ENCODE measurements at places on chromosomes 4 and X. TPM values are rescaled to one million over a fixed set of nuclear protein-coding genes. Genes with fewer than 3 reads are reported as not detected.
A peak's percentile ranks its signal among the peaks of the same experiment; 100 is the strongest.

The ATP2B3 gene
- not detected for total RNA-seq

The PPEF1 gene
- under 0.01 TPM for total RNA-seq

The ARSJ gene
- 18.6 TPM for total RNA-seq

The DACH2 gene
- not detected for total RNA-seq

The KLHL13 gene
- total RNA-seq = 13.8 TPM

The CENPVL1 gene
- not detected for total RNA-seq

The NDNF gene
- total RNA-seq = 9.8 TPM

The GAK gene
- 48.9 TPM for total RNA-seq

The PRR27 gene
- total RNA-seq = not detected

The ETDA gene
- total RNA-seq = not detected

The RTL3 gene
- total RNA-seq = under 0.01 TPM

DNA sequence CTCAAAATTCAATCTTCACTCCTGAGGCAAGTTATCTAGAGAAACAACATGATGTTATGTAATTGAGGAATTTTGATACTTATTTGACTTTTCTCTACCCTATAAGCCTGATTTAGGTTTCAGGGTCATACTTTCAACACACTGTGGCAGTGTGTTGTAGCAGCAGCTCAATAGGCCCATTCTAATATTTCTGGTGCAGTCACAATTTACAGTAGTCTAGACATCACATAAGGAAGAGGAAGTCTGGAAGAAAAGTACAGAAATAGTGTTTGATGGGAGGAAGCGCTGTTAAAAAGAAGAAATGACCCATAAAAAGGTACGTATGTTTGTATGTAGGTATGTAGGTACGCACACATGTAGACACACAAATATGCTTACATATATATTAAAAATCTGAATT, 194.3 kb downstream of the ARHGAP24 start:
- no peak for DNase-seq

- no peak for DNase-seq
These were observed 2094.5 kb upstream of the AGA start for GRCh38 chr4:179536694-179537093.

DNA sequence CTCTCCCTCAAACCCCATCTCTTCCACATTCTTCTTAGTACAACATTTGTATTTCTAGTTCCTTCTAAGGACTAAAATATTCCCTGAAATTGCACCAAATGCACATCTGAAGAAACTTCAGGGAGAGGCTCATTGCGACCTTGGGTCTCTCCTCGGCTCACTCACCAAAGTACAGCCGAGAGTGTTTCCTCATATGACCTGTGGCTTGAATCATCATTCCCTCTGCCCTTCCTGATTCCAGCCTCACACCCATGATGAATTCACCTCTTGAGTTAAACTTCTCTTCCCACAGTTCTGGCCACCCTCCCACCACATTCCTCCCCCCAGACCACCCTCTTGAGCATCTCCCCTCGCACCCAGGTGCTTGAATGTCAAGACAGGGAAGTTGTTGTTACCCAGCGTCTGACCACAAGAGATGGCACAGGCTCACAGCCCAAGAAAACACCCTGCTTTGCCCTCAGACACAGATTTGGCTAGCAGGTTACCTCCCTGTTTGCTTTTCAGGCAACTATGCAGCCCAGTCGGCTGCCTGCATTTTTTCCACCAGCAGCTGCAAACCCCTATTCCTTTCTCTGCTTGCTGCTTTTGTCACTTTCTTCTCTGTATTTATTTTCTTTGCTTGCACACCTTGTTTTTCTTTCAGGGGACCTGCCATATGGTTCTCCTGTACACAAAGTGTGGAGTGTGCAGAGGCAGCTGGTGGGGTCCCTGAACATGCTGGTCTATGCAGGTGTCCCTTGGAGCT, 214.8 kb downstream of the SPATA18 start:
- no peak for DNase-seq

DNA sequence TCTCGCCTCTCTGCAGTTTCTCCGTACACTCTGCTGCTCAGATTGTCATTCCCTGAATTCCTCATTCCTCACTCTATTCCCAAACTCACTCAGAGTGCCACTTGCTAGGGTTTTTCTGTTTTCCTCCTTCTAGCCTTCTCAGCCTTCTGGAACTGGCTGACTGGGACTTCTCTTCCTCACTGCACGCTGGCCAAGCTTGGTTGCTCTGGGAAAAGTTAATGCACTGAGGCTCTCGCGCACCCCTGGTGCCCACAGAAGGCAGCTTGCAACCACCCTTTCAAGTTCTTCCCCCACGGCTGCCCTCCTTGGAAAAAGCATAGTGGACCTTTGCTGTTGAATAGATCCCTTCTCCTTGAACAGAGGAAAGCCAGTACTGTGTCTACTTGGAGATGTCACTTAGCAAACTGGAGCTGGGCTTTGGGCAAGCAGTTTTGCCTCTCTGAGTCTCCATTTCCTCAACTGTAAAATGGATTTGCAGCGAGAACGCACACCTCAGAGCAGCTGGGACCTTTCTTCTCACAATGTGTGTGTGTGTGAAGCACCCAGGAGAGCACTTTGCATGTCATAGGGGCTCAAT, 6.0 kb upstream of the CCKAR start:
- DNase-seq = peak; percentile 50

GRCh38 chr4:82038936-82039335, 334.9 kb downstream of the HNRNPD start:
- no peak for DNase-seq

- no peak for DNase-seq
These were observed at the start of gene PROM1 for GRCh38 chr4:16083241-16084191. PROM1 (minus strand) TSS chr4:16084023; CDS start chr4:16075906, 8,117 bp downstream.

- peak; percentile 37 for DNase-seq
These were observed 104.6 kb upstream of the AFAP1 start for GRCh38 chr4:8044244-8044643.

DNA sequence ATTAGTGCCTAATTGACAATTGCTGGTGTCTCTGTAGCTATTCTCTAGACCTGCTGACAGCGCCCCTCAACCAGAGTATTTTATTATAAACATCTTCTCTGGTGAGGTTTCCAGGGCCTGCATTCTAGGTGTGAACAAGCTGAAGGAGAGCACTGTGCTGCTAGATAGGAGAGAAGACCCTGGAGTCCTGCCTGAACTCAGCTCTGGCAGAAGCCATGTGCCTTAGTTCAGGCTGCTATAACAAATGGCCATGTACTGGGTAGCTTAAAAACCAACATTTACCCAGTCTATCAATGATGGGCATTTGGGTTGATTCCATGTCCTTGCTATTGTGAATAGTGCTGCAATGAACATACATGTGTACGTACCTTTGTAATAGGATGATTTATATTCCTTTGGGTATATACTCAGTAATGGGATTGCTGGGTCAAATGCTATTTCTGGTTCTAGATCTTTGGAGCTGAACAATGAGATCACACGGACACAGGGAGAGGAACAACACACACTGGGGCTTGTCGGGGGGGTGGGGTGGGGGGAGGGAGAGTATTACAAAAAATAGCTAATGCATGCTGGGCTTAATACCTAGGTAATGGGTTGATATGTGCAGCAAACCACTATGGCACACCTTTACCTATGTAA, 185.5 kb upstream of the CPEB2 start:
- no peak for DNase-seq

DNA sequence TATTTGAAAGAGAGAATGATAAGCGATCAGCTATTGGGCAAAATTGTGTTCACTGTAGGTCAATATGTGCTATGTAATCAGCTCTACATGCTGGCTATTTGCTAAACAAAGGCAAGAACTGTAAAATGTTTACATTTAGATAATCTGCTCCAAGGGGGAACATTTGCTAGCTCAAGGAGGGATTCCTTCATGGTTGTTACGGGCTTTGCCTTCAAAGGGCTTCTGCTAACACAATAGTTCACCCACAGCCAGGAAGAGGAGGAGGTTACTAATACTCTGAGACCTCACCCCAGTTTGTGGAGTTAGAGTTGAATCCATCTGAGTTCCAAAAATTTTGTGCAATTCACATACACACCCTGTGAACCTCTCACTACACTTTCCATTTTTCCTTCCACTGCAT, 107.6 kb upstream of the BMP3 start:
- DNase-seq = no peak

- DNase-seq = no peak
These were observed 59.0 kb downstream of the RNF150 start for GRCh38 chr4:141074098-141074878.

DNA sequence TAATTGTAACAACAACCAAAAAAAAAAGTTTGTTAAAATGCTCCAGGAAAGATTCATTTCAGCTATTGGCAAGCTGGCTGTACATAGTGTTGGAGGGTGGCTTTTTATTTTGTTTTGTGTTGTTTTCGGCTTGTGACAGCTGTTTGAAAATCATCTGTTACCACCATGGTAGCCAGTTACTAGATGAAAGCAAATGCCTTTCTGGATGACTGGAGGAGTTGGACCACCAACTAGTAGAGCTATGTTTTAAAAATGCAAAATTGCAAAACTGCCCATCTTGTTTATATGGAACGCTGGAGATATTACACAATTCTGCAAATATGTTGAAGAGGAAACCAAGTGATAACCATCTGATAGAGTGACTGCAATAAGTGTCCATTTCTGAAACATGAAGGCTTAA, 53.2 kb upstream of the TNIP3 start:
- no peak for DNase-seq

GRCh38 chr4:167210166-167210565, 24.1 kb downstream of the SPOCK3 start:
- no peak for DNase-seq

GRCh38 chrX:120452131-120452530, 17.0 kb downstream of the LAMP2 start:
- DNase-seq = peak; percentile 73

GRCh38 chr4:163072222-163072621, 94.5 kb downstream of the NAF1 start:
- DNase-seq = no peak

DNA sequence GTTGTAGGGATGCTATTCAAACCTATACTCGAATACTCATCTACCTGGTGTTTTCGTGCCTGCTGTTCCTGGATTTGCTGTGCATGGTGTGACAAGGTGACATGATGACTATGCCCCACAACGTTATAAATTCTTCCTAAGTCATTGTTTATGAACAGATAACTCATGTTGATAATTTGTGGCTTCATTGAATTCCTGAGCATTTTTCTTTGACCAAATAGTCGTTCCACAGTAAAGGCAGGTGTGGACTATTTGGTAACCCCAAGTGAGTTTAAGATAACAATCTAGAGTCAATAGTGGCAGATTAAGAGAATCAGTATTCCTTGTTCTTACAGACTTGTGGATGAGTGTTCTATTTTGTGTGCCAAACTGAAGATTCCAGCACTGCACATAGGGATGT, 59.9 kb downstream of the SNX25 start:
- no peak for DNase-seq

DNA sequence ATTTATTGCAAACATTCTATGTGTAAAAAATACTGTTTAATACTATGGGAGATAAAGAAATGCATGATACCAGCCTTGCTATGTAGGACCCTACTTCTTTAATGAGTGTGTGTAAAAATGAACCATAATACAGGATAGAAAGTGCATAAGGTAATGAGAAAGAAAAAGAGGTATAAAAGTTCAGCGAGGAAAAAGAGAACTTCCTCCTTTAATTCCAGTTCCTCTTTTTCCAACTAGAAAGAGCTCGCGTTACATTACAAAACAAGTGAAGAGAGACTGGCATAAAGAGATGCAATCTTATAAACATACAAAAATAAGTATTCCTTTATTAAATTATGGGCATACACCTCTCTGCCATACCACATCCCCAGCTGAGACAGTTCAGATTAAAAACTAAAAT, 77.4 kb downstream of the ANKRD17 start:
- DNase-seq = no peak

DNA sequence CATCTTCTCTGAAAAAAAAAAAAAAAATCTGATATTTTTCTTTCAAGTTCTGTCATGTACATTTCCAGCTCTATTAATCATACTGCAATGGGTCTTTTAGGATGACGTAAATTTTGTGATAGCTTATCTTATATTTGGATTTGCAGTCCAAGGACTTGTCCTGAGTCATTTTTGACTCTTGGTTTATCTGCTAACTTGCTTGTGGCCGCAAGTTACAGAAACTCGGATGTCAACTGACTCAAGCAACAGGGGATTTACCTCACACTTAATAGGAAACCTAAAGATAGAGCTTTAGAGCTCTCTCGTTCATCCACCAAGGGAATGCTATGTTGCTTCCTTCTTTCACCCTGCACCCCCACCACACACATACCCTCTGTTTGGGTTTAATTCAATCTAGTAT, 1433.8 kb upstream of the TENM3 start:
- DNase-seq = no peak

DNA sequence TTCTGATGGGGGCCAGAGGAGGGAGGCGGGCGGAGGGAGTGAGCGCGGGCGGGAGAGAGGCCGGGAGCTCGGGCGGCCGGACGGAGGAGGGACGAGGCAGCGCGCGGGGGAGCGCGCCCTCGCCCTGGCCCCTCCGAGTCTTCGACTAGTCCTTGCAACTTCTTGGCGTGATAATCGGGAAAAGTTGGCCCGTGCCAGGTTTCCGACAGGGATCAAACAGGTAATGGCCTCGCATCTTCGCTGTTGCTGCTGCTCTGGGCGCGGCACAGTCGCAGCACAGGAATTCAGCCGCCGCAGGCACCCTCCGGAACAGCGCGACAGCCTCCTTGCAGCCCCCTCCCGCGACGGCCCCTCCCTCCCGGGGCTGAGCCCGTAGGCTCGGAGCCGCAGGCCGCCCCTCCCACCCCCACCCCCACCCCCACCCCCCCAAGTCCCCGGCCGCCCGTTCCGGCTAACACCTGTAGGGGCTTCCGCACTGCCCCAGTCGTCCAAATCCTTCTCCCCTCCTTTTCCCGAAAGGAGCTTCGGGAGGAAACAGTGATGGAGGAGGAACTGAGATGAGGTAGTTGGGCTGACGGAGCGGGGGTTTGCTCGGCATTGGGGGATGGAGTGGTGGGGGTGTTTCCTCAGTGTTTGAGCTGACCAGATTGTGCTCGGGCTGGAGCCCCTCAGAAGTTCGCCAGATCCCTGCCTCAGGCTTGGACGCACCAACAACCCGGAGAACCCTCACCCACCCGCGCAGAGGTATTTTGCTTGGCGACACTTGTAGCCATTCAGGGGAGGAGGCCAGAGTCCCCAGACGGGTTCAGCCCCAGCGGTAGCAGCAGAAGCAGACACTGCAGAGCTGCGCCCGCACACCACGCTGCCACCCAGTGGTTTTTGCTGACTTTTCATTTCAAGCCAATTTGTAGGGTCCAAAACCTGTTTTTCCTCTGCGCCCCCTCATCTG, at the start of gene FGF13:
TSS of gene FGF13 (minus strand) at position 319 of the 949 bp plus-strand sequence. CDS start 714 bp downstream, outside the sequence.
- peak; percentile 72 for DNase-seq

DNA sequence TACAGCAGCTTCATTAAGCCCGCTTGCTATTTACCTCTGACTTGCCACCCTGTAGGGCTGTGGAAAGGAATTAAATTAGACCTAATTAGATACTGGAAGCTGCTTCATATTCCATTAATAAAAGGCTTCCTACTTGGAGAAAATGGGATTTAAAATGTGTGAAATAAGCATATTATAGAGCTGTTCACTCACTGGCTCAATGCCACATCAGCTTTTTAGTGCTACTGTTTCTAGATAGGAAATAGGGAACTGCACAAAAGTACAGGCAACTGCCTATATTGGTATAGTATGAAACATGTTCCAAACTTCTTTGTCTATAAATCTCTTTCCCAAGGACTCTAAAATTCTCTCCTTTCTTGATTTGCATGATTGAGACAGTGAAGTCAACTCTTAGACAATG, 407.9 kb upstream of the AADAT start:
- no peak for DNase-seq

Data from osteoblast (primary cell).